ENCODE measurements at places on chromosomes 2 and 18. TPM values are rescaled to one million over a fixed set of nuclear protein-coding genes. Genes with fewer than 3 reads are reported as not detected.

DNA sequence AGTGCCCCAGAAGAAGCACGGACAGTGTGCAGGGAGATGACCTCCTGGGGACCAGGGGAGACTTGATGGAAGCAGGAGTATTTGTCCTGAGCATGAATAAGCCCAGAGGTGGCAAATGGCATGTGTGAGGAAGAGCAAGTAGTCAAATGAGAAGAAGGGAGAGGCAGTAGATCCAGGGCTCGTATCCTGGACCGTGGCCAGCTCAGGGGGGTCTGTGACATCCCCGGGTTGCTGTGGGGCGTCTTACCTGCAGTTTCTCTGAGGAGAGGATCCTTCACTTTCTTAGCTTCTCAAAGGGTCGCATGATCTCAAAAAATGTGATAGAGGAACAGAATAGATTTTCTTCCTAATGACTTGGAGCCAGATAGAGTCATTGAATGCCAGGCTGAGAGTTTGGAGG lies 57.0 kb upstream of the FOSL2 start:
- DNase-seq = no peak
- no peak overlapping the region for H3K27ac ChIP-seq
- H3K4me3 ChIP-seq = no peak overlapping the region
- no peaks in the 10 kb centered on the region for H3K36me3 ChIP-seq
- no peaks in the 10 kb centered on the region for H3K27me3 ChIP-seq
- H3K4me1 ChIP-seq = no peaks in the 10 kb centered on the region

DNA sequence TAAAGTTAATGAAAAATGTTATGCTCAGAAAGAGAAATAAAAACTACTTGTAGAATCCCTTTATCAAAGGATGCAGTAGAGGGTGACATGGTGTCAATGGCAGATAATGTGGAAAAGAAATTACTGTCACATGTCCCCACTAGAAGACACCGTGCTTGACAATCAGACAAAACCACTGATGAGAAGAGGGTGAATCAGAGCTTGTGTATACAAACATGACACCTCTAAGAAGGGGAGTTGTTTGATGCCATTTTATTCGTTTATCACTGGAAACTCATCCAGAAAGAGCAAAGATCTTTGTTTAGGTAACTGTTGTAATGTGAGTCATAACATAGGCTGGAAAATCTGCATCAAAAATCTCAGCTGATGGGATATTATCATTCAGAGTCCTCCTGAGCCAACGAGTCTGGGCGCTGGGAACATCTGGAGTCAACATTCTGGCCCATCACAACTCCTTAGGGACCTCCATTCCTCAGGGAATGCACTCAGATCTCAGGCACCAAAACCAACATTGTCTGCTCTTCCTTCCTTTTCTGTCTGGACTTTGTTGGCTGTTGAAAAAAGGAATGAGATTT lies 49.5 kb upstream of the RAB12 start:
- DNase-seq = no peak
- H3K4me1 ChIP-seq = no peaks in the 10 kb centered on the region
- no peak overlapping the region for H3K4me3 ChIP-seq

- DNase-seq = no peak
- no peaks in the 10 kb centered on the region for H3K27me3 ChIP-seq
- H3K36me3 ChIP-seq = no peaks in the 10 kb centered on the region
- no peak overlapping the region for H3K27ac ChIP-seq
- H3K4me3 ChIP-seq = no peak overlapping the region
- H3K4me1 ChIP-seq = no peaks in the 10 kb centered on the region
Measured at GRCh38 chr18:13178197-13178596, 40.4 kb upstream of the LDLRAD4 start.

- no peak overlapping the region for H3K4me3 ChIP-seq
- H3K27ac ChIP-seq = no peak overlapping the region
- no peaks in the 10 kb centered on the region for H3K27me3 ChIP-seq
- no peaks in the 10 kb centered on the region for H3K36me3 ChIP-seq
- no peak for DNase-seq
- H3K4me1 ChIP-seq = no peaks in the 10 kb centered on the region
Measured at GRCh38 chr2:211503856-211504255, 947.5 kb downstream of the CPS1 start.

GRCh38 chr18:54479365-54479764 lies 111.7 kb upstream of the DYNAP start:
- H3K36me3 ChIP-seq = no peaks in the 10 kb centered on the region
- H3K4me1 ChIP-seq = no peaks in the 10 kb centered on the region
- DNase-seq = no peak

DNA sequence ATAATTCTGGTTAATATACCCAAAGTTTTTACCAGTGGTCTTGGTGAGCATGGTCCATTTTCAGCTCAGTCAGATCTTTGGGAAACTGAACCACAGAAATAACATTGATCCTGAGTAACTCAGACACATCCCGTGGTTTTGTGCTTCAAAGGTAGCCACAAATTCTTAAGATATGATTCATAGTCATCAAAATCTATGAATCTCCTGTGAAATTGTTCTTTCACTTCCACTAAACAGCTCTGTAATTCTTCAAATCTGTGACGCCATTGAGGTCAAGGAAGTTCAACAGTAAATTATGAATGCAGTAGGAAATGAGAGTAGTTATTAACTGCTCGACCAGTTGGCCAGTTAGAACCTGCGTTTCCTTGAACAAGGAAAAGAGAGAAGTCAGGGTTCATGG lies 147.3 kb downstream of the IRS1 start:
- H3K4me1 ChIP-seq = peaks cover 9% of the 10 kb centered on the region
- no peak for DNase-seq
- no peak overlapping the region for H3K4me3 ChIP-seq
- no peaks in the 10 kb centered on the region for H3K36me3 ChIP-seq
- H3K27me3 ChIP-seq = no peaks in the 10 kb centered on the region
- H3K27ac ChIP-seq = no peak overlapping the region

Gene RAD51AP2
- not detected for total RNA-seq

Gene ARHGEF4
- 2.7 TPM for total RNA-seq

Gene HOXD9
- not detected for total RNA-seq

Gene EPC2
- total RNA-seq = 82.2 TPM

Gene PRKD3
- 46.4 TPM for total RNA-seq

Gene TEX44
- total RNA-seq = not detected

Data from naive thymus-derived CD4-positive, alpha-beta T cell (primary cell).